ENCODE measurements at places on chromosomes 4 and X.

GRCh38 chr4:81799371-81799770 is 327.7 kb upstream of the RASGEF1B start:
- DNase-seq = no peak

DNA sequence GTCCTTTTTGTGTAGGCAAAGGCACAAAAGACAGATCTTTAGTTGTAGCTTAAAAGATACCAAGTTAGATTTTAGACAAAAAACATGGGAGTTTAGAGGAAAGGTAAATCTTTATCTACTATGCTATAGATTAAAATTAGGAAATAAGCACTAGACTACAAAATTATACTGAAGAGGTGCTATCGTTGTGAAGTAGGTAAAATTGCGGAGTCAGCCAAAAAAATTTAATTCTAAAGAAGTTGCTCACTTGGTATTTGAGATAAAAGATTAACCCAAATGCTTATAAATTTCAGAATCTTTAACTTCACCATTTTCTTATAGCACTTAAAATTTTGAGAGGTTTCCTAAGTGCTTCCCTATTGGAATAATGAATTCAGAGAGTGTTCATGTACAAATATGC is 604.1 kb downstream of the GRXCR1 start:
- DNase-seq = no peak

DNA sequence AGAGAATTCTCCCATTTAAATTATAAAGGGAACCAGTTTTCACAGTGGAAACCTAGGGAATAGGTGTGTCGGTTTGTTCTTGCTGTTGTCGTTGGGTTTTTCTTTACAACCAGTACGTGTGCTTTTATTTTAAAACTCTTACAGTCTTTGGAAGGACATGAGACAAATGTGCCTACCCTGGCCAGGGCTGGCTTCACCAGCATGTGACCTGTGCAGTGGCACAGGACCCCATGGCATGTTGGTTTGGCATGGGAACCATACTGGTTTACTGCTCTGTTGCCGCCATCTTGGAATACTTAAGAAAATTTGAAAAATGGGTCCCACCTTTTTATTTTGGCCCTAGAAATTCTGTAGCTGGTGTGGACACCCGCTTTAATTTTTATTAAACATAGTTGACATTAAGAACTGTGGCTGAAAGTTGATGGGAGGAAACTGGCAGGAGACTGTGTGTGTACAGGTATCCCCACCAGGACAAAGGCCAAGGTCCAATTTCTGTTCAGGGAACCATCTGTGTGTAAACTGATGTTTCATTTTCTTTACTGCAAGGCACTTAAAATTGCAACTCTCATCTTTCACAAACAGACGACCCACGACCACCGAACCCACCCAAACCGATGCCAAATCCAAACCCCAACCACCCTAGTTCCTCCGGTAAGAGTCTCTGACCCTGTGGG is 28.8 kb downstream of the CD99 start:
- DNase-seq = no peak

GRCh38 chrX:154409222-154409871 is at the start of gene DNASE1L1:
Gene DNASE1L1 (minus strand): TSS chrX:154409254. CDS start chrX:154405568, 3,686 bp downstream.
- DNase-seq = no peak

DNA sequence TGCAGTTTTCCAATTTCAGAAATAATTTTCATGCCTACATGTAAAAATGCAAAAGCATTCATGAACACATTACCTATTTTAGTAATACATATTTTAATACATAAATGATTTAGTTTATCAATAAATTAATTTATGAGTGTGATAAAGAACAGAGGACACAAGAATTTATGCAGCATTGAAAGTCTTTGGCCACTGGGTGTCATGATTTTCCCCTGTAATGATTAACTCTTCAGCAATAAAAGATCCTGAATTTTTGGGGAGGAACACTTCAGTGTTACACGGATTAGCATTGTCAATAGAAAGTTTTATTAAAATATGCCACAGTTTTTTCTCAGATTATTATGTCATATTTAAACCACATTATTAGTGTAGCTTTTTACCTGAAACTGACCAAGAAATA is 8.6 kb upstream of the VCX2 start:
- no peak for DNase-seq

DNA sequence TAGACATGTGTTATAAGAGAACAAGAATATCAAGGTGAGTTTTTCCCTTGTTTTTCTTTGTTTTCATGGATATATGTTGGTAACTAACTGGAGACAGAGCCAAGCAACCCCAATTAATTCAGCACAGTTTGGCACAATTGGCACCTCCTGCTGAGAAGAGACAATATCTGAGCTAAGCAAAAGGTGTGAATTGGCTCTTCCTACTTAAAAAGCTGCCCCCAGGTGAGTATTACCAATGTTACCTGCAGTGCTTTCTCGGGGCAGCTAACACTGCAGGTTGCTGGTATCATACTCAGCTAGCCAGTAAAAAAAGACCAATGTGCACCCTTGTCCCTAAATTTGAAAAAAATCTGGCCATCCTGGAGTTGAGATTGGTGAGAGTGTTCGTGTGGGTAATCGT is 871.2 kb upstream of the TENM3 start:
- no peak for DNase-seq

GRCh38 chr4:3417448-3417847 is 24.3 kb upstream of the HGFAC start:
- no peak for DNase-seq

- no peak for DNase-seq
Measured at GRCh38 chrX:6325437-6325836, 96.8 kb upstream of the NLGN4X start.

- no peak for DNase-seq
Measured at GRCh38 chr4:137638934-137639333, 106.6 kb upstream of the PCDH18 start.

DNA sequence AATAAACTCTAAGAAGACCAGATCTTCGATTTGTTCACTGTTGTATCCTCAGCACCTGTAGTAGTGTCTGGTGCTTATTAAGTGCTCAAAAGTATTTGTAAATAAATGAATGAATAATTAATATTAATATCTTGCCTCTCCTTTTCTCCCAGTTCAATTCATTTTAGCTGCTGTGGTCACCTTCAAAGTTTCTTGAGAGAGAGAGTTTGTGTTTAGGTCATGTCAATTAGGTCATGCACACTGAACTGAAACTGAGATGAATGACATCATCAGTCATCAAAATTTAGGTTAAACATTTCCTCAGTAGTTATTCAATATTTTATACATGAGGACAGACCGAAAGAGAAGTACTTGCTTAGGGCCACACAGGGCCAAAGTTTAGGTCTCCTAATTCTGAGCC is 73.5 kb downstream of the ANXA3 start:
- no peak for DNase-seq

GRCh38 chrX:65720381-65720964 is 53.0 kb downstream of the MSN start:
- DNase-seq = no peak

- no peak for DNase-seq
Measured at GRCh38 chrX:11103751-11104150, 7.4 kb upstream of the HCCS start.

DNA sequence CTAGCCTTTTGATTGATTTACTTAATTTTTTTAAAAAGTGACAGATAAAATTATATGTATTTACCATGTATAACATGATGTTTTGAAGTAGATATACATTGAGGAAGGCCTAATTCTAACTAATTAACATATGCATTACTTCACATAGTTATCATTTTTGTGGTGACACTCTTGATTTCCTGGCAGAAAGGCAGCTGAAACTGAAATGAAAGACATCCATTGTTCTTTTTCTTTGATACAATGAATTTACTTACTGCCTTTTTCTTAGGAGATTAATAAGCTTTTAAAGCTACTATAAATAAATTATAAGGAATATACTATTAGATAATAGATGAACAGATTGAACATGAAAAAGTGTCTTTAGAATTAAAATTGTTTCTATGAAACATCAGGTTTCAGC is 26.7 kb downstream of the ANKRD50 start:
- no peak for DNase-seq

GRCh38 chr4:77193511-77194102 is 36.6 kb downstream of the CCNG2 start:
- peak; percentile 57 for DNase-seq

DNA sequence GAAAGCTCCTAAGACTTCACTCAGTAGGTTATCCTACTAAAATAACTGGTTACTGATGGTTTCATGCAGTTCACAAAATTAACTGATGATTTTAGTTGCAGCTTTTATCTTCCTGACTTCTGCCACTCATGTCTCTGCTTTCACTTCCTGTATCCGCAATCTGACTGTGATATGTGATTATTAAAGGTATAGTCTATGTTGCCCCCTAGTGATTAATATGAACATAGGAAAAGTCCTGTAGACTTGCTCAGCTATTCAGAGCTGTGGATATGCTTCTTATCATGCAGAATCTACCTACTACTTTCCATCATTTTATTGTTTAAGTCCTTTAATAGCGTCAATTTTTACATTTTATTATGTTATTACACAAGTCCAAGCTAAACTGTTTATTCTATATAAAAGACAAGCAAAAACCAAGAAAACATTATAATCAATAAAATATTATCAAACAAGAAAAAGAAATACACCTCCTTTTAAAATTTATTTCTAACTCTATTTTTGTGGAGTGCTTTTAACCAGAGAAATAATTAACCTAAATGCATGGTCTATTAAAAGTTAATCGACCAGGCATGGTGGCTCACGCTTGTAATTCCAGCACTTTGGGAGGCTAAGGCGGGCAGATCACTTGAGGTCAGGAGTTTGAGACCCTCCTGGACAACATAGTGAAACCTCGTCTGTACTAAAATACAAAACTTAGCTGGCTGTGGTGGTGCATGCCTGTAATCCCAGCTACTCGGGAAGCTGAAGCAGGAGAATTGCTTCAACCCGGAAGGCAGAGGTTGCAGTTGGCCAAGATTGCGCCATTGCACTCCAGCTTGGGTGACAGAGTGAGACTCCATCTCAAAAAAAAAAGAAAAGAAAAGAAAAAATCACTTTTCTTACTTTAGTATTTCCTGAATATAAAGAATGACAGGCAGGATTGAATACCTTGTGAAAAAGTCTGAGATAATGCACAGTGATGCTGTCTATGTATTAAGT is 40.4 kb upstream of the TLR2 start:
- DNase-seq = no peak

DNA sequence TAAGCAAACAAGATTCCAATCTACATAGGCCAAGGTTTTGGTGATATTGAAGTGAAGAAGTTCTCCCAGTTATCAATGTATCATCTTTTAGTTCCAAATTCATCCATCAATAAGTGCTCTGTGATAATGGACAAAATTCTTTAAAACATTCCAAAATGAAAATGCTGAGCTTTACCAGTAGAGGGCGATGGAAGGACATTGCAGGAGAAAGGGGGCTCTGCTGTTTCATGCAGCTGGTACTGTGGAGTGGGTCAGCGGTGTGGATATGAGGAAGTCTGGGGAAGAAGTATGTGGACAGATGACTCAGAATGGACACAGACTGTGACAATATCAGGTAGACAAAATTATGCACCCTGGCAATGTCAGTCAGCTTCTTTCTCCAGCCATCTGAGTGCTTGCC is 46.6 kb upstream of the HS6ST2 start:
- no peak for DNase-seq

DNA sequence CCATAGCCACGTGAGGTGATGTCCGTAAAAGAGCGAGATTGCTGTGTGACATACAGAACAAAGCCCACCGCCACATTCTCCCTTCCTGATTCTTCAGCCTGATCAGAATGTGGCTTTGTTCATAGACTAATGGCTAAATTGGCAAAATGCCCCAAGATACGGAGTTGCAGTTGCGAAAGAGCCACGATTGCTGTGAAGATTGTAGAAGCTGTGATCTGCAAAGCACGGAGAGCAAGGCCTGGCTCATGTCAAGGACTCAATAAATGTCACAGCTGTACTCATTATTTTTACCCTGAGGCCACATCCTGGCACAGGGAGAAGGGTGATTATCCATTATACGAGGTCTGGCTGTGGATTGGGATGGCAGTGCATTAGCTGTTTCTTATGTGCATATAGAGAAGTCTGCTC is 34.2 kb downstream of the ARSD start:
- DNase-seq = no peak

GRCh38 chr4:181569553-181569952 is 673.6 kb upstream of the TENM3 start:
- no peak for DNase-seq

- no peak for DNase-seq
Measured at GRCh38 chrX:72073633-72074032, 58.1 kb downstream of the RTL5 start.

- DNase-seq = no peak
Measured at GRCh38 chr4:79907001-79907400, 166.0 kb downstream of the ANTXR2 start.

GRCh38 chrX:30253257-30253656 is 6.3 kb downstream of the MAGEB1 start:
- DNase-seq = no peak

DNA sequence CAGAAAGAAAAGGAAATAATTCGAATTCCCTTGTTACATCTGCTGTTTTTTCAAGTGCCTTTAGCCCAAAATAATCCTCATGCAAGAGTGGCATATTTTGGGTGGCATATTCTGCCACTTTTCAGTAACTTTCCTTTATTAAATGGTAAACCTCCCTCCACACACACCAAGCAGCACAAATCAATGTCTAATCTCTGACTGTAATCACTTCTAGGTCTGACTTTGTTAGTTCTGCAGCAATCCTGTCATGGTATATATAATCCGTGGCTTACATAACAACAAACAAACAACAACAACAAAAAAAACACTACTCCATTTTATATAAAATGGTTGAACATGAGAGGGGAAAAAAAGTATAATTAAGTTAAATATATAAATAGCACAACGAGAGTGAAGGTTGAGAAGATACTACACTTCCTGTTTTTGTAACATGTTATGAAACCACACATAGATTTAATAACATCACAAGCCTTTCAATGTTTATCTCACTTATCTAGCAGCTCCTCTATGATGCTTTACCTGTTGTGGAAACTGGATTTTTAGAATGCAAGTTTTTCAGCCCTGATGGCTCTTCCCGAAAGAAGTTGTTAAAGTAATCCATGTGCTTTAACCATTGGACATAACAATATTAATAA is 715.4 kb downstream of the GRXCR1 start:
- no peak for DNase-seq

DNA sequence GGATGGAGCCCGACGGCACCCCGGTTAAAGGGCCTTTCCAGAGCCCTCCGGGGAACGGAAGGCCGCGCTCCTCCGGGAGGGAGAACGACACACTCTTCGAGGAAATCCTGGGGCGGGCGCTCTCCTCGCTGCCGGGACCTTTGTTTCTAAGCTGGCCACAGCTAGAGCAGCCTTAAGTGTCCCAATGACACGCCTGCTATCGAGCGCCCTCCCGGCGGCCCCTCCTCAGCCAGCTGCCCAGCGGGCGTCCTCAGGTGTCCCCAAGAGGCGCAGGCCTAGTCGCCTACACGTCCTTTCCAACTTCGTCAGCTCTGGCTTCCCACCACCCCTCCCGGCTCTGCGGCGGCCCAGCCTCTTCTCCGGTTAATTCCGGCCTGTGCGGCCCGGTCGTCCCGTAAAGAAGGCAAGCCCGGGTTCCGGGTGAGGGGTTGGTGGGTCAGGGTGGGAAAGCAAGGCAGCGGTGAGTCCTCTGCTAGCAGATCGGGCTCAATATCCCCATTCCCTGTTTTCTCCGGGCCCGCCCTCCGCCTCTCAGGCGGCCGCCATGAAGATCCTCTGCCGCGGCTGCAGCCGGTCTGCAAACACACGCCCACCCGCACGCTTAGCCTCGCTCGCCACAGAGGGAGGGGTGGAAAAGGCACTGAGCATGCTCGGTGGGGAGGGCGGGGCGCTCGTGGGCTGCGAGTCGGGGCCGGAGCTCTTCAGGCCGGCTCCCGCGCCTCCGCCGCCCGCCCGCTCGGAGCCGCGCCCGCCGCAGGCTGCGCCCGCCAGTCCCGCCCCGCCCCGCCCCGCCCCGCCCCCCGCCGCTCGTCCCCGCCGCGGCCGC is at the start of gene RAP1GDS1:
RAP1GDS1 (plus strand) TSS at position 806 of the 826 bp plus-strand sequence. CDS start 182 bp downstream, outside the sequence.
- DNase-seq = peak; percentile 92
